ENCODE measurements at places on chromosomes 12 and 14.

DNA sequence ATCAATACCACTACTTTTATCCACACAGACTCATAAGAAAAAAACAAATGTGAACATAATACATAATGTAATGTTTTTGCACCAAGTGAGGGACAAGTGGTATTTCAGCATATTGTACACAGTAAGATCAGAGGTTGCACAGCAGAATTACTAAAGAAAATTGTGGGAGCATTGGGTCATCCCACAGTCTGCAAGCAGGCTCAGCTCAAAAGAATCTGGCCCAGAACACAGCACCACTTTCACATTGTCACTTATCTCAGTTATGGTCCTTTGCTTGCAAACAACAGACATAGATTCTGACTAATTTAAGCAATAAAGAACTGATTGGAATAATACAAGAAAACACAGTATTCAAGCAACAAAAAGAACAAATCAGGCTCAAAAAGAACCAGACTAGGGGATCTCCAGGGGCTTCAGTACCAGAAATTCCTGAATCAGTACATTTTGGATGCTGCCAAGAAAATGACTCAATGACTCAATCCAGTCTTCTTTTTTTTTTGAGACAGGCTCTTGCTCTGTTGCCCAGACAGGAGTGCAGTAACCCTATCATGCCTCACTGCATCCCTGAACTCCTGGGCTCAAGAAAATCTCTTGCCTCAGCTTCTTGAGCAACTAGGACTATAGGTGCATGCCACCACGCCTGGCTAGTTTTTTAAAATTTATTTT, 42.9 kb upstream of the EEA1 start:
- no peak for DNase-seq

- DNase-seq, result no peak
Measured at GRCh38 chr12:51190820-51191219, 17.9 kb upstream of the TFCP2 start.

DNA sequence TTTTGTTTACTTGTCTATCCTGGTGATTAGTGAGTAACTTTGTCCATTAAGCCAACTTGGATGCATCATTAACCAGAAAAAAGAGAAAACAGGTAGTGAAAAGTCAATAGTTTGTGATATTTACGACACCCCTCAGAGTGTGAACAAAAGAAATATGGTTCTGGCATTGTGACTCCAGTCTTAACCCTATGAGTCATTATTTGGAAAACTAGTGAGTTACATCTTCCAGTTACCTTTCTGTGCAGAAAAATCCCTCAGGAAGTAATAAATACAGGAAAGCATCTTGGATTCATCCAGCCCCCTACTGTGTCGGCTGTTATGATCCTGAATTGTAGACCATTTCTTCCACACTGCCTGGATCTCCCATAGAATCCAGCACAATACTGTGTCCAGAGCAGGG, 379.1 kb downstream of the GALC start:
- DNase-seq, result no peak

DNA sequence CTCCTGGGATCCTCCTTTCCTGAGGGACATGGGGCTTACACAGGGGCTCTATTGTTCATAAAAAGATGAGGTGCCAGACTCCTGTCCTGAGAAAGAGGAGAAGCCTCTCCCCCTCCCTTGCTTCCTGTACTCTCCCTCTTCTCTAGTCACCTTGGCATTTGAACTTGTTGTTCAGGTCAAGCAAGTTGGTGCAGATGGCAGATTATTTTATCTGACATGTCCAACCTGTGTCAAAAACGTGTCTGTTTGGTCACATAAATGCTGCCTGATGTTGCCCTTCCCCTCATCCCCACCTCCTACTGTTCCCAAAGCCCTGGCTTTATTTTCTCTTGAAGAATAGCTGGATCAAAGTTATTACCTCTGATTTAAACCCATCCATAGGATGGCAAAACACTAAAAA, 154.8 kb downstream of the TMX1 start:
- DNase-seq, result no peak

DNA sequence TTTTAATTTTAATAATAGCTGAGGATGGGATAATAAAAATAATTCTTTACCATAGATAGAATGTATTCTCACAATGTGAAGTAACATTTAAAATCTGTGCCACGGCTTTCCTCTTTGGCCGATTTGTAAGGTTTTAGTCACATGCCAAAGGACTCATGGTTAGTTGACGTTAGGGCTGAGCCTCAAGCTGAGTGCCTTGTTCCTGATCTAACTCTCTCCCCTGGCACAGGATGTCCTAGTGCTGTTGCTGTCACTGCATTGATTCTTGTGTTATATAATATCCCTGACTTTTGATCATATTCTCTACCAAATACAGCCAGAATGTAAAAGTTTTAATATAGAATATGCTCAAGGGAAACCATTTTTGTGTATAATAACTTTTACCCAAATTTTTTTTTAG, 144.3 kb downstream of the PELI2 start:
- DNase-seq, result no peak

DNA sequence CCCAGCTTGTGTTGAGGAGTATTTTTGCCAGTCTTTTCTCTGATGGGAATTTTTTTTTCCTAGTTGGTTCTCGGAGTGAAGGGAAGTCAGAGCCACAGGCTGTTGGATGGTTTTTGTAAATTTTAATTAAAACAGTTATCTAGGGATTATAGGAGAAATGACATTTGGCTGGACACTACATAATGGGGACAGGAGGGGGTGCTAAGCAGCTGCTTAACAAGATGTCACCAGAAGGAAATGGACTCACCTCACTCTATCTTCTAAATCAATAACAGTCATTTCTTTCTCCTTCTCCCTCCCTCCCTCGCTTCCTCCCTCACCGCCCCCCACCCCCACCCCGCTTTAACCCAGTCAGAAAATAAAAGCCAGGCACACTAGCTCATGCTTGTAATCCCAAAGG, 93.4 kb upstream of the TMEM233 start:
- no peak for DNase-seq

GRCh38 chr12:43277651-43278540, 274.1 kb downstream of the ADAMTS20 start:
- no peak for DNase-seq

- no peak for DNase-seq
Measured at GRCh38 chr12:78403136-78403535, 461.4 kb upstream of the SYT1 start.

GRCh38 chr12:1628666-1629337, at the start of gene WNT5B:
WNT5B (plus strand) TSS chr12:1629231; CDS start chr12:1631355, 2,124 bp downstream.
- DNase-seq, result no peak

- no peak for DNase-seq
Measured at GRCh38 chr12:12705838-12706520, 10.0 kb upstream of the GPR19 start.

GRCh38 chr14:77980475-77981321, 180.8 kb downstream of the ADCK1 start:
- DNase-seq, result no peak

- DNase-seq, result no peak
Measured at GRCh38 chr12:122013791-122014590, 7.7 kb upstream of the BCL7A start.

DNA sequence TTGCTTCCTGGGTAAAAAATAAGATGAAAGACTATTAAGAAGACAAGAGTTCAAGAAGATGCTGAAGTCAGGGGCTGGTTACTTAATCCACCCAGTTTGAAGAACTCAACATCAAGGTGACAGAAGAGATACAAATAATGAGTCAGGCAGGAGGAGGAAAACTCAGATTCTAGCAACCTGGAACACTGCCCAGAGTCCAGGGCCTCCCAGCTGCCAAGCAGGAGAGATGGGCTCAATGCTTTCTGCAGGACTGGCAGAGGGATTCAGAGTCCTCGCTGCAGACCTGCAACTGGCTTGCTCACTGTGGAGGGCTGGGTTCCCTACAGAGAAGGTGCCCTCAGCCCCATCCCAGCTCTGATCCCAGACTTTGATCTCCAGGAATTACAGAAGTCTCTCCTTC, 28.6 kb upstream of the CEBPE start:
- no peak for DNase-seq

DNA sequence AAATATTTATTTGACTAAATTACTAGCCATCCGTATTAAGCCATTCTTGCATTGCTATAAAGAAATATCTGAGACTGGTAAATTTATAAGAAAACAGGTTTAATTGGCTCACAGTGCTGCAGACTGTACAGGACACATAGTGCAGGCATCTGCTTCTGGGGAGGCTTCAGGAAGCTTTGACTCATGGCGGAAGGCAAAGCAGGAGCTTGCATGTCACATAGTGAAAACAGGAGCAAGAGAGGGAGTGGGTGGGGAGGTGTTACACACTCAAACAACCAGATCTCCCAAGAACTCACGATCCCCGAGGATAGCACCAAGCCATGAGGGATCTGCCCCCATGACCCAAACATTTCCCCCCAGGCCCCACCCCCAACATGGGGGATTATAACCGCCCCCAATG, 26.7 kb upstream of the RAB21 start:
- no peak for DNase-seq

DNA sequence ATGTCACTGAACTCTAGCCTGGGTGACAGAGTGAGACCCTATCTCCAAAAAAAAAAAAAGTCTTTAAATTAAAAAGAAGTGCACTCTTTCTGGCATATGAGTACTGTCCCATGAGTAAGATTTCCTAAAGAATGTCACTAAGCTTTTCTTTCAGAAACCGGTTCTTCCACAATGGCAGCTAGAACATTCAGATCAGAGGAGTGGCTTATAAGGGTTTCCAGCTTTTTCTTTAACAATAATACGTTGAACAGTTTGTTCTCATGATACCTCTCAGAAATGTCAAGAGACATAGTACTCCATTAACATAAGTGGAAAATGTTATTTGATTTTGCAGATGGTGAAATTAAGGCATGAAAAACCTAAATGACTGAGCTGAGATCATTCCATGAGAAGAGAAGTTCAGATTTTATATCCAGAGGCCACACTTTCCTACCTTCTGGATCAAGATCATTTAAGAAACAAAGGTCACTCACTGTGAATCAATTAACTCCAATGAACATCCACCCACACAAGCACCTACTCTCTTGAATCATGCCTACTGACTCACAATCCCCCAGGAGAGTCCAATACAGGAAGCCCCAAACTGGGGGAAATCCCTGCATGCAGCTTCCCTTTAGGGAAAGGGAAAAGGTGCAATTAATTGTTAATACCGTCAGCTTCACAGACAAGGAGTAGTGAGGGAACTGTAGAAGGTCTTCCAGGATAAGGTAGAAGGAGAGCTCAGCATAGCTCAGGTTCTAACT, 86.9 kb downstream of the SPTSSA start:
- DNase-seq, result no peak

DNA sequence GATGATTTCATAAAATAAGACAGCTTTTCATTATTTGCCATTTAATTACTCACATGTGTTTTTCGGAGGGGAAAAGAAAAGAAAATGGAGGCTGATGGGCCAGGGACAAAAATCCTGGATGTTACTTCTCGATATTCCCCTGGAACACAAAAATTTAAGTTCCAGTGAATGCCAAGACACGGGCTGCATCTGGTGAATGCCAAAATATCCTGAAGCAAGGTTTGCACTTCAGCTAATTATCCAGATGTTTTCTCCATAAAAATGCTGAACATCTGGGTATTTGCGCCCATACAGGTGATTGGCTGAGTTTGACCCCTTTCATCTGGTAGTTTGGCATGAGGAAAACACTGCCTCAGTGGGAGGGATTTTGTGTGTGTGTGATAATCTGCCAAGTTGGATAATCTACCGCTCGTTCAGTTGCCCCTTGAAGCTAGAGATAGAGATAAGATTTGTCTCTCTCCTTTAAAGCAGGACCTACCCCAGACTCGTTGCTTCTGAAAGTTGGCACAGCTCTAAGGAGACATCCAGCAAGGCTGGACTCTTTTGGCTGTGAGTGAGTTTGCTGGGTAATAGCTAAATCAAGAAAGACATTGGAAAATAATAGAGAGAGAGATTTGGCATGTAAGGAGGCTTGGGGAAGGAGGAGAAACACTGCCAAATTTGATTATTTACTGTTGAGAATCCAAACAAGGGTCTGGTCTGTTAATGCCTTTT, 390.0 kb downstream of the EGLN3 start:
- DNase-seq, result no peak

DNA sequence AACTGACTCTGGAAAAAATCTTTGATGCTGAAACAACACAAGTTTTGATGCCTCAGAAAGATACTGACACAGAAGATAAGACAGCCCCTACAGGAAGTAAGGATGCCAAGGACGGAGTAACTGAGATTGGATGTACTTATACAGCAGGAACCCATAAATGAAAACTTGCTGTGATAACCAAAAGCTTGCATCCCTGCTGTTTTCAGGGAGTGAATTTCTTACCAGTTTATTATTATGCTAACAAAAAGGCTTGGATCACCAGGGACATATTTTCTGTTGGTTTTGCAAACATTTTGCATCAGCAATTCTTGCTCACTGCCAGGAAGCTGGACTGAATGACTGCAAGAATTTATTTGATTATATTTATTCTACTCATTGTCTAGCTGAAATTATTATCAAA, 197.7 kb downstream of the NAV3 start:
- no peak for DNase-seq

Data from renal cortex interstitium (tissue), 15 donors.